ENCODE measurements at places on chromosomes 11 and 22. TPM values are rescaled to one million over a fixed set of nuclear protein-coding genes. Genes with fewer than 3 reads are reported as not detected.

- H3K27me3 ChIP-seq, result no peaks in the 10 kb centered on the region
- H3K27ac ChIP-seq, result no peak overlapping the region
- no peaks in the 10 kb centered on the region for H3K4me1 ChIP-seq
- H3K4me3 ChIP-seq, result no peak overlapping the region
- no peaks in the 10 kb centered on the region for H3K36me3 ChIP-seq
These were observed 17.1 kb upstream of the SCN3B start for GRCh38 chr11:123671534-123671933.

DNA sequence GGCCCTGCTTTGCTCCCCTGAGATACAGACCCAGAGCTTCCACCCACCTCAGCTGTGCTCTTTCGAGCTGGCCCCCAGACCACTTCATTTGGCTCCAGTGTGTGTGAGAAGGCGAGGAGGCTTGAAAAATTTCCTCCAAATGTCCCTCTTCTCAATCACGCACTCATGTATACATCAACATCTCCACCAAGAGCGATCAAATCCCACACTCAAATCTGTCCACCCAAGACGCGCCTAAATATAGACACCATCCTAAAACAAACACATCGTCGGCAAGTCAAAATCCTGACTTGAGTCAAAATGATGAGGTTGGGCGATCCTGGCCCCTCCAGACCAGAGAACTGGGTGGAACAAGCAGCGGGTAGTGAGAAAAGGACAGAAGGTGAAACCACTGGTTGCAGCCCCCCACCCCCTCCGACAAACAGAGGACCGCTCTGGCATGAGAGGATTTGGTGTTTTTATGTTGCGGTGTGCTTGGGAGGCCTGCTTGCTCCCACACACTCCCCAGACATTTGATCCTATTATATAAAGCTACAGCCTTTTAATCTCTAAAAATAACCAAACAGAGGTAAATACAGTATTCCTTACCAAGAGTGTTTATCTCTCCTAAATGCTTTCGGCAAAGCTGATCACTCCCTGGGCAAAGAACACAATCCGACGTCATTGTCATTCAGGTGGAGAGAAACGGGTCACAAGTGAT is 10.2 kb downstream of the MN1 start:
- no peaks in the 10 kb centered on the region for H3K36me3 ChIP-seq
- H3K4me1 ChIP-seq, result peaks cover under 1% of the 10 kb centered on the region
- no peaks in the 10 kb centered on the region for H3K27me3 ChIP-seq
- no peak overlapping the region for H3K4me3 ChIP-seq

DNA sequence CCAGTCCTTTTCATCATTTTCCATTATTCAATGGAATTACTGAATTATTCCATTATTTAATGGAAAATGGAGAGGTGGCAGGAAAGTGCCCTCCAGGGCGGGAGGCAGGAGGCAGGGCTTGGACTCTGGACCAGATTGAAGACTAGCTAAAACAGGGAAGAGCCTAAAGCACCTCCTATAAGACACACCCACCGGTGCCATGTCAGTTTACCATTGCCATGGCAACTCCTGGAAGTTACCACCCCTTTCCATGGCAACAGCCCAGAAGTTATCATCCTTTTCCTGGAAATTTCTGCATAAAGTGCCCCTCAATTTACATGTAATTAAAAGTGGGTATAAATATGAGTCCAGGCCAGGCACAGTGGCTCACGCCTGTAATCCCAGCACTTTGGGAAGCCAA is 443.7 kb downstream of the TBC1D22A start:
- no peak overlapping the region for H3K27ac ChIP-seq
- H3K4me1 ChIP-seq, result no peaks in the 10 kb centered on the region
- H3K36me3 ChIP-seq, result no peaks in the 10 kb centered on the region
- no peak overlapping the region for H3K4me3 ChIP-seq
- no peaks in the 10 kb centered on the region for H3K27me3 ChIP-seq

MS4A2 gene
- total RNA-seq, result 2.1 TPM

TMEM80 gene
- total RNA-seq, result 35.6 TPM

All from upper lobe of left lung (tissue), 6 donors.